ENCODE measurements at places on chromosomes 6 and 20.

DNA sequence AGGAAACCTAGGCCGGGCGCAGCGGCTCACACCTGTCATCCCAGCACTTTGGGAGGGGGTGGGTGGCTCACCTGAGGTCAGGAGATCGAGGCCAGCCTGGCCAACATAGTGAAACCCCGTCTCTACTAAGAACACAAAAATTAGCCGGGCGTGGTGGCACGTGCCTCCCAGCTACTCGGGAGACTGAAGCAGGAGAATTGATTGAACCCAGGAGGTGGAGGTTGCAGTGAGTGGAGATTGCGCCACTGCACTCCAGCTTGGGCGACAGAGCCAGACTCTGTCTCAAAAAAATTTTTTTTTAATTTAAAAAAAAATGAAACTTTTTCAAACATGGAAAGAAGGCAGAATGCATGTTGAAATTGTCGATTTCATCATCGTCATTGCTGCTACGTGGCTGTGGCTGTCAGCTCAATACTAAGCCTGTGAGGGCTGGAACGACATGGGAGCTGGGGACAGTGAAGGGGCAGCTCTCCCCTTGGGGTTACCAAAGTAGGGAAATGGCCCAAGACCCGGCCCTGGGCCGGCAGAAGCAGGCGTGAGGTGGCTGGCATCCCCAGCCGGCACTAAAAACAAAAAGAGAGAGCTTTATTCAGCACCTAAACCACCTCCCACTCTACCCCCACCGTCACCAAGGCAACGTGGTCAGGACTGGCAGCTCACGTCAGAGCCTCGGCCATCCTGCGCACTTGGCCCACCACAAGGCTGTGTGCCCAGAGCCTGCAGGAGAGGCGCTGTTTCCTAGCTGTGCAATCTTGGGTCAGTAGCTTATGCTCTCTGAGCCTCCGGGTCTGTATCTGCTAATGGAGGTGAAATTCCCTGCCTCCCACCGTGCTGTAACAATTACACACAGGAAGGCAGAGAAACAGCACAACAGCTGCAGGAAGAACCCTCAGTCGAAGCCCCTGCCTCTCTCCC, 30.8 kb downstream of the AGPAT4 start:
- no peak for DNase-seq

GRCh38 chr6:158422629-158423238, 110.5 kb downstream of the TULP4 start:
- DNase-seq = no peak

DNA sequence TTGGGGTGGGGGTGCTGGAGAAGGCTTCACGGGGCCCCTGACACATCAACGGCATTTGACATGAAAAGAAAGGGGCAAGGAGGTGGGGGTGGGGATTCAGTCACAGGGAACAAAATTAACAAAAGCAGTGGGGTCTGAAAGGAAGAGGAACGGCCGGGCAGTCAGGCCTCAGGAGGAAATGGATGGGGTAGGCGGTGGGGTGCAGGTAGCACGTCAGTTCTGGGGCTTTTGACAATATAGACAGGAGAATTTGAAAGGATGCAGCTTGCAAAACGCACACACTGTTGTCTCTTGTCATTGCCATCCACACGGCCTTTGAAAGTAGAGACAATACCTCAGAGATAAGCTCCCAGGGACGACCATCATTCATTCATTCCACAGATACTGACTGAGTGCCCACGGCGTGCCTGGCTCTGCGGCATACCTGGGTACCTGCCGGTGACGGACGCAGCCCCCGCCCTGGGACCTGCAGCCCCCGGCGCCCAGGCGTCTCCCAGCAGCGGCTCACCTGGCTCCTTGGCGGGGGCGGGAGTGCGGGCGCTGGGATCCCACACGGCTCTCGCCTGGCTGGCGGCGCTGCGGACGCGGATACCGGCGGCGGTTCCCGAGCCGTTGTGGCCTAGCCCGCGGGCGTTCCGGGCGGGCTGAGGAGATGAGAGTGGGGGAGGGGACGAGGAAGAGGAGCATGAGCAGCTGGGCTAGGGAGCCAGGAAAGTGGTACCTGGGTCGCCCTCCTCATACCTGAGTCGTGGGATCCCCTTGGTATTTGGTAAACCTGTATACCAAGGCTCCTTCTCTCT, at the start of gene SLC26A8:
Gene SLC26A8, minus strand, starts transcription at position 646 of the 800 bp plus-strand sequence. CDS start 4,934 bp downstream, outside the sequence.
- DNase-seq = no peak

- no peak for DNase-seq
Observed at GRCh38 chr6:44169154-44169553, 10.5 kb downstream of the CAPN11 start.

All from RCC 7860 (cell line).